ENCODE measurements at places on chromosomes 16 and 17. TPM values are rescaled to one million over a fixed set of nuclear protein-coding genes. Genes with fewer than 3 reads are reported as not detected.

Gene SPPL2C
- not detected for total RNA-seq

Gene CHRNE
- 2.2 TPM for total RNA-seq

Gene HS3ST3A1
- 1.7 TPM for total RNA-seq

Gene KRT31
- not detected for total RNA-seq

Gene HSPB9
- not detected for total RNA-seq

Gene CTRB2
- total RNA-seq, result not detected

Gene CD19
- 6.6 TPM for total RNA-seq

Gene ODAD4
- not detected for total RNA-seq

Gene CCL5
- total RNA-seq, result 139 TPM

Gene HOXB8
- total RNA-seq, result 0.10 TPM

Gene ACACA
- 21.9 TPM for total RNA-seq

Gene ARHGDIG
- not detected for total RNA-seq

Gene MYH13
- total RNA-seq, result not detected

Gene ZG16B
- total RNA-seq, result 1.2 TPM

Gene CCL7
- total RNA-seq, result 3.1 TPM

Gene PABPN1L
- not detected for total RNA-seq

Gene GNPTG
- 29.8 TPM for total RNA-seq

Gene WNK4
- 0.10 TPM for total RNA-seq

Gene CES1
- 27.1 TPM for total RNA-seq

Gene NTN3
- total RNA-seq, result not detected

Gene TSPAN10
- 0.10 TPM for total RNA-seq

Gene MT1M
- total RNA-seq, result not detected

Gene ZNF768
- 5.7 TPM for total RNA-seq

Gene IRX5
- 0.21 TPM for total RNA-seq

Data from mononuclear cell (primary cell).